ENCODE measurements at places on chromosomes 1 and 21.

GRCh38 chr21:34844924-34845238, 176.1 kb downstream of the CLIC6 start:
- no peak for DNase-seq

- DNase-seq, result no peak
These were observed 245.9 kb downstream of the PLPP3 start for GRCh38 chr1:56333461-56333860.

DNA sequence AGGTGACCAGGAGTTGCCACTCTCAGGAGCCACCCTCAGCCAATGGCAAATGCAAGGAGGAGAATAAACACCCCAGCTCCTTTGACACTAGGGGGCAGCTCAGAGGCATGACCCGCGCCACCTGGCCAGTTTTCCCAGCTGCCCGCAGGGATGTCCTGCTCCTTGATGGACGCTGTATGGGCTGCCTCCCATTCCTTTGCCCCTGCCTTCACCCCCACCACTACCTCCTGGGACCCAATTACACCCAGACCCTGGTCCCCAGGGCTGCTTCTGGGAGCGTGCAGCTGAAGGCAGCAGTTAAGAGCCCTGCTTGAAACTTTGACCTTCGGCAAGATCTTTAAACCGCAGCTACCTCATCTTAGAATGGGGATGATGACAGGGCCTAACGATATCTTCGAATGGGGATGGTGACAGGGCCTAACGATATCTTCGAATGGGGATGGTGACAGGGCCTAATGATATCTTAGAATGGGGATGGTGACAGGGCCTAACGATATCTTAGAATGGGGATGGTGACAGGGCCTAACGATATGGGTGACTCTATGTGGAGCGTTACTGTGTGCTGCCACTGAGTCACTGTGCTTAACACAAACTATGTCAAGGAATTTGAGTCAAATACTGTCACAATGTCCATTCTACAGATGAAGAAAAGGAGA, 163.0 kb upstream of the KAZN start:
- DNase-seq, result no peak

DNA sequence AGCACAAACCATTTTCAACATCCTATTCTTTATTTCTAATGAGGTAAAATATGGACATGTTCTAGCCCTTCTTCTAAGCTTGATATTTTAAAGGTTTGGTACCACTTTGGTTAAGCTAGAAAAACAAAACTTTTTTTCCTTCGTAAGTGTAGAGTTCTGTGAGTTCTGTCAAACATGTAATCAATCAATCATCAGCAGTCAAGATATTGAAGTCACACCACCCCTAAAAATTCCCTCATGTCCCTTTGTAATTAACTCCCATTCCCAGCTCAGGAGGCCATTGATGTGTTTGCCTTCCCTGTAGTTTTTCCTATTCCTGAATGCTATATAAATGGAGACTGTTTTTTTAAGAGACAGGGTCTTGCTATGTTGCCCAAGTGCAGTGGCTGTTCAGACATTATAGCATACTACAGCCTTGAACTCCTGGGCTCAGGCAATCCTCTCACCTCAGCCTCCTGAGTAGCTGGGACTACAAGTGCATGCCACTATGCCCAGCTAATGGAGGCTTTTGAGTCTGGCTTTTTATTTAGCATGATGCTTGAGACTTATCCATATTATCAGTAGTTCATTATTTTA, 23.0 kb downstream of the IVNS1ABP start:
- no peak for DNase-seq

DNA sequence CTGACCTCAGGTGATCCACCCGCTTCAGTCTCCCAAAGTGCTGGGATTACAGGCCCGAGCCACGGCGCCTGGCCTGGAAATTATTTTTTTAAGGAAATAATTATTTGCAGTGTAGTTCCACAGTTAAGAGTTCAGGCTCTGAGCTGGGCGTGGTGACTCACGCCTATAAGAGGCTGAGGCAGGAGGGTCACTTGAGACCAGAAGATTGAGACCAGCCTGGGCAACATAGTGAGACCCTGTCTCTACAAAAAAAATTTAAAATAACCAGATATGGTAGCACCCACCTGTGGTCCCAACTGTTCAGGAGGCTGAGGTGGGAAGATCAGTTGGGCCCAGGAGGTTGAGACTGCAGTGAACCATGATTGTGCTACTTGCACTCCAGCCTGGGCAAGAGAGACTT, 13.9 kb downstream of the H3-3A start:
- no peak for DNase-seq

GRCh38 chr1:247551721-247552120, 2.8 kb downstream of the GCSAML start:
- DNase-seq, result no peak

- DNase-seq, result no peak
These were observed 9.1 kb upstream of the TMEM61 start for GRCh38 chr1:54971317-54971791.

DNA sequence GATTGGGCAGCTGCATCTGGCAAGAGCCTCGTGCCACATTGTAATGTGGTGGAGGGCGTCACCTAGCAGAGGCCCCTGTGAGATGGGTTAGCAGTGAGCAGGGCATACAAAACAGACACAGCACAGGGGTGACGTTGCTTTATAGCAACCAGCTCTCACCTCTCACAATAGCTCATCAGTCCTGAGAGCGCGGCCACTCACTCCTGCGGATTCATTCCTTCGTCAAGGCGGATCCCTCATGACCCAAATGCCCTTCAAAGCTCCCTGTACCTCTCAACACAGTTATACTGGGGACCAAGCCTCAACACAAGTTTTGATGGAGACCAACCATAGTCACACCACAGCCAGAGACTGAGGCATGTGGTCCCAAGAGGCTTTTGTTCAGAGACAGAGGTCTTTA, 22.9 kb downstream of the SLC37A1 start:
- DNase-seq, result no peak

DNA sequence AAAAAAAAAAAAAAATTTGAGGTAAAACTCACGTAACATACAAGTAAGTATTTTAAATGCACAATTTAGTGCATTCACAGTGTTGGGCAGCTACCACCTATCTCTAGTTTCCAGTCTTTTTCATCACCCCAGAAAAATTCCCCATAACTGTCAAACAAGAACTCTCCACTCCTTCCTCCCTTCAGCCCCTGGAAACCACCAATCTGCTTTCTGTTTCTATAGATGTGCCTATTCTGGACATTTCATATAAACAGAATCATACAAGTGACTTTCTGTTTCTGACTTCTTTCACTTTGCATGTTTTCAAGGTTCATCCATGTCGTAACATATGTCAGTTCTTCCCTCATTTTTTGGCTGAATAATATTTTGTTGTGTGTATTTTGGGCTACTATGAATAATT, 24.9 kb upstream of the ETS2 start:
- DNase-seq, result no peak

GRCh38 chr1:31216016-31216415, 23.7 kb downstream of the NKAIN1 start:
- DNase-seq, result no peak

DNA sequence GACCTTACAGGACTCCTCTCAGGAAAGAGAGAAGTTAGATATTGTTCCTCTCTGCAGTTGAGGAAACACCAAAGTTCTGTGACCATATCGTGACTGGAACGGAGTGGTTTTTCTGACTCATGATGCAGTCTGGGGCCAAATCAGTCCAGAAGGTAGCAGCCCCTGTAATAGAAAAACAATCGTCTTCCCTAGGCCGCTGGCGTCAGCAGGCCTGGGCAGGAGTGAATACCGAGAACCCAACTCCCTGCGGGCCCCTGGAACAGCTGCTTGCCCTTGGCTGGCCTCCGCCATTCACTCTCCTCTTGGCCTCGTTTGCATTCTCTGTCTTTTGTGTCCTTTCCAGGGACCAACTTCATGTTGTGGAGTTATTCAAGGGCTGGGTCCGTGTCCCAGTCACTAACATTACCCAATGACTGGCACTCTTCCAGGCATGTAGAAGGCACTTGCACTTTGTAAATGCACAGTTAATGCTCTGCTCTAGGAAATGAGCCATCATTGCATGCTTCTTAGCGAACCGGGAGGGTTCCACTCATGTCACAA, 10.9 kb upstream of the CD101 start:
- no peak for DNase-seq

- no peak for DNase-seq
These were observed 25.2 kb upstream of the C1orf174 start for GRCh38 chr1:3925256-3925655.

DNA sequence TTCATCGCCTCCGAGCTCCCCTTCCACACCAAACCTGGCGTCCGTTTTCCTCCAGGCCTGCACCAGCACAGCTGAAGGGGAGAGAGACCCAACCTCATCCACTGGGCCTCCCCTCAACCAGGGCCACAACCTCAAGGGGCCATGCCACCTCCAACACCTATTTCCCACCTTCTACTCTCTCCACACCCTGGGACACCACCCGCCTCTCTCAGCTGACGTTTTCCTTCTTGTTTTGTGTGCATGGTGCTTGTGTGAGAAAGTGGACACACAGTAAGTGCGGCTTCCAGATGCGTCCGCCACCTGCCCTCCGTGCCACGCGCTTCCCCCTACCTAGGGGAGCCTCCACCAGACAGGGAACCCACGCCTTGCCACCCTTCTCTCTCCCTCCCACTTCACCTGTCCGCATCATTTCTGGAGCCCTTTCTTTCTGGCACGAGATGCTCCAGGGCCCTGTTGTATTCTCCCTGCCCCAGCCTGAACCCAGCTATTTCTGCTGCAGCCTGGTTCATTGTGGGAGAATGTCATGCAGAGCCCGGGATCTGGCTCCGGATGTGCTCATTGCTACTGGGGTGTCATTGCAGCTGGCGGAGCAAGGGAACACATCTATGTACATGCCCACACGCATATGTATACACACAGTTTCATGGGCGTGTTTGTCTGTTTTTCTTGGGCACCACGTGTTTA, 1.3 kb upstream of the GNB1 start:
- no peak for DNase-seq

GRCh38 chr1:45401524-45401923, 61.3 kb upstream of the MUTYH start:
- no peak for DNase-seq

DNA sequence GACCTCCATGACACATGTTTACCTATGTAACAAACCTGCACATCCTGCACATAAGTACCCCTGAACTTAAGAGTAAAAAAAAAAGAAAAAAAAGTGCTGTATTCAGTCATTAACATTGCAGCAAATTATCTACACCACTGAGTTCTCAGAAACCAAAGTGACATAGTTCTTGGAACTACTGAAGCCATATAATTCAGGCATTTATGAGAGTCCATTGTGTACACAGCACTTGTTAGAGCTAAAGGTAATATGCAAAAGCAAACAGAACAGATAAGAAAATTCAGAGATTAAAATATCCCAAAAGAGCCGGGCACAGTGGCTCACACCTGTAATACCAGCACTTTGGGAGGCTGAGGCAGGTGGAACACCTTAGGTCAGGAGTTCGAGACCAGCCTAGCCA, 38.0 kb downstream of the F5 start:
- no peak for DNase-seq

DNA sequence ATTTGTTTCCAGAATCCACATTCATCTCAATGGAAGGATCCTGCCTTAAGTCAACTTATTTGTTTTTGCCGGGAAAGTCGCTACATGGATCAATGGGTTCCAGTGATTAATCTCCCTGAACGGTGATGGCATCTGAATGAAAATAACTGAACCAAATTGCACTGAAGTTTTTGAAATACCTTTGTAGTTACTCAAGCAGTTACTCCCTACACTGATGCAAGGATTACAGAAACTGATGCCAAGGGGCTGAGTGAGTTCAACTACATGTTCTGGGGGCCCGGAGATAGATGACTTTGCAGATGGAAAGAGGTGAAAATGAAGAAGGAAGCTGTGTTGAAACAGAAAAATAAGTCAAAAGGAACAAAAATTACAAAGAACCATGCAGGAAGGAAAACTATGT, 2.6 kb downstream of the GADD45A start:
- no peak for DNase-seq

- no peak for DNase-seq
These were observed 18.1 kb upstream of the SLC26A9 start for GRCh38 chr1:205961405-205961804.

DNA sequence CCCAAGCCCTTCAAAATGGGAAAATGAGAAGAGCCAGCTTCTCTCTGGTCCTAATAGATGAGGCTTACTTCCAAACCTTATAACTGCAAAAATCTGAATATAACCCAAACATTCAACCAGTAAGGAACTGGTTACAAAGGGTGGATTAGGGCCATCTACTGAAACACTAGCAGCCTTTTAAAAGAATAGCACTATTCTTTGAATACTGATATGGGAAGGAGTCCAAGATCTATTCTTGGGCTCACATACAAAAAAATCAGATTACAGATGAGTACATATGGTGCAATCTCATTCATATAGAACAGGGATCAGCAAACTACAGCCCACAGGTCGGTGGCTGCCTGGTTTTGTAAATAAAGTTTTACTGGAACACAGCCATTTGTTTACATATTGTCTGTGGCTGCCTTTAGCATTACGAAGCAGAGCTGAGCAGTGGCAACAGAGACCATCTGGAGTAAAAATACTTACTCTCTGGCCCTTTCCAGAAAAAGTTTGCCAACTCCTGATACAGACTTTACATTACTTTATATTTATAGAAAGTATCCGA, 167.7 kb downstream of the ZSCAN20 start:
- DNase-seq, result no peak

DNA sequence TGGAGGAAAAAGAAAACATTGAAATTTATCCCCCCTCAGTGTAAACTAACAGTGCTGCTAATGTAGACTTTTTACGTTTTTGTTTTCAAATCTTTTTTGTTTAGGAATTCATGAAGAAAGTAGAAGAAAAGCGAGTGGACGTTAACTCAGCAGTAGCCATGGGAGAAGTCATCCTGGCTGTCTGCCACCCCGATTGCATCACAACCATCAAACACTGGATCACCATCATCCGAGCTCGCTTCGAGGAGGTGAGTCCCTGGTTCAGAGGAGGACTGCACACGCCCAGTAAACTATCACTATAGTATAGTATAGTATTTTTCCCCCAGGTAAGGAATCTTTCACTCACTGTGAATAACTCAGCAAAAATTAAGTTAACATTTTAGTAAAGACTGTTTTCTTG, 37.8 kb upstream of the BMP8A start:
- DNase-seq, result no peak

GRCh38 chr1:2951856-2952255, 69.4 kb upstream of the ACTRT2 start:
- no peak for DNase-seq

DNA sequence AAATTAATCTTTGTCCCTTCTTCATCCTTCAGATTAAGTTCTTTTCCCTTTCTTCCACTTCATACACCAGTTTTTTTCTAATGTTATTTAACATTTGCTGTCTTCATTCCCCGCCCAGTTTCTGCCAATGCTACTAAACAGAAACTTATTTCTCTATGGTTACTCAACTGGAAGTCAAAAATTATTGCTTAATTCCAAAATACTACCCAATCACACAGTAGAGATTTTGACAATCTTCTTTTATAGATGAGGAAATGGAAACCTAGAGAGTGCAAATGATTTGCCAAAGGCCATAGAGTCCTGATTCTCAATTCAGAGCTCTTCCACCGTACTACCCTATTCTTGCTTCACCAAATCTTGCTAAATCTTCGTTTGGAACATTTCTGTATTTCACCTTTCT, 58.1 kb upstream of the SH3GLB1 start:
- no peak for DNase-seq

- no peak for DNase-seq
These were observed 459.3 kb upstream of the ADAMTS5 start for GRCh38 chr21:27426196-27426595.
